ENCODE measurements at places on chromosomes 4 and X. TPM values are rescaled to one million over a fixed set of nuclear protein-coding genes. Genes with fewer than 3 reads are reported as not detected.

- DNase-seq, result no peak
Observed at GRCh38 chr4:10179957-10180602, 63.5 kb upstream of the WDR1 start.

Gene RASSF6
- 6.2 TPM for polyA plus RNA-seq

- no peak for DNase-seq
Observed at GRCh38 chr4:1043162-1043561, 31.7 kb downstream of the FGFRL1 start.

DNA sequence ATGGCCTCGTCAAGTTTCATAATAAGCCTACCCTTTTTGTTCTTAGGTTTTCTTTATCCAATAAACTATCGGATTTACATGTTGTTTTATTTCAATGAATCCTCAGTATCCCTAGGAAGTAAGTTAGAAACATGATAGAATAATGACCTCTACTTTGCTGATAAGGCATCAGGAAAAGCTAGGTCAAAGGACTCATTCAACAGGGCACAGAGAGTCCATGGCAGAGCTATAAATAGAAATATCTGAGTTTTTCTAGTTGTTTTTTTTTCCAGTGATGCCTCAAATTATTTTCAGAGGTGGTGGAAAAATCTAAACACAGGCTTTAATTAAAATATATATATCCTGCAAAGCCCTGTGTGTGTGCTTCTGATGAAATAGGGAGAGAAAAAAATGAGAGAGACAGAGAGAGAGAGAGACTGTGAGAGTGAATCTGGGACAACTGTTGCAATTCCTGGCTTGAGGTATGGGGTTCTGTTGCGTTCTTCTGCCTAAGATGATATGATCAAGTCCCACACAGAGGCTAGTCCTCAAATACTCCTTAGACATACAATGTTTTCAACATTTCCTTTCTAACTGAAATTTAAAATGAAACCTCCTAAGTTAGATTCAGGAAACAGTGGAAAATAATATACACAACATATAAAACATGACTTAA, 139.9 kb downstream of the HDX start:
- DNase-seq, result no peak

DNA sequence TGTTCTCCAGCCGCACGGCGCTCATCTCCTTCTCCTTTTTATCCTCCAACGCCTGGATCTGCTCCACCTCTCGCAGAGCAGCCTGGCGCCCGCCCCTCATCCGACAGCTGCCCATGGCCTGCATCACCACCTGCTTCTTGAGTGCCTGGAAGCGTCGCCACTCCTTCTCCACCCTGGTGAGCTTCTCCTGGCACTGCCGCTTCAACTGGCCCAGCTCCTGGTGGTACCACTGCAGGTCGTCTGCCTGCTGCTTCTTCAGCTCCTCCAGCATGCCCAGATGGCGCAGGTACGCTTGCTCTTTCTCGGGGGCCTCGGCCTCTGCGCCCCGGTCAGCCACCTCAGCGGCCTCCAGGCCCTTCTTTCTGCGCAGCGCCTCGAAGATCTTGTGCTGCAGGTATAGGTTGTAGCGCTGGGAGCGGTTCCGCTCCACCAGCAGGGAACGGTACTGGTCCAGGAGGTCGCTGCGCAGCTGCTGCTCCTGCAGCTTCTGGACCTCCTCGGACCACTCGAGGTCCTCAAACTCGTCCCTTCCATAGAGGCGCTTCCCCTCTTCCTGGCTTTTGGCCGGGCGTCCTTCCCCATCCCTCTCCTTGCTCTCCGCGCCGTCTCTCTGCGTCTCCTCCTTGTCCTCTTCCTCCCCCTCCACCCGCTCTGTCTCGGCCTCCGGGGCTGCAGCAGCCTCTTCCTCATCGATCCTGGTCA, 1.2 kb upstream of the TADA2B start:
- no peak for DNase-seq

DNA sequence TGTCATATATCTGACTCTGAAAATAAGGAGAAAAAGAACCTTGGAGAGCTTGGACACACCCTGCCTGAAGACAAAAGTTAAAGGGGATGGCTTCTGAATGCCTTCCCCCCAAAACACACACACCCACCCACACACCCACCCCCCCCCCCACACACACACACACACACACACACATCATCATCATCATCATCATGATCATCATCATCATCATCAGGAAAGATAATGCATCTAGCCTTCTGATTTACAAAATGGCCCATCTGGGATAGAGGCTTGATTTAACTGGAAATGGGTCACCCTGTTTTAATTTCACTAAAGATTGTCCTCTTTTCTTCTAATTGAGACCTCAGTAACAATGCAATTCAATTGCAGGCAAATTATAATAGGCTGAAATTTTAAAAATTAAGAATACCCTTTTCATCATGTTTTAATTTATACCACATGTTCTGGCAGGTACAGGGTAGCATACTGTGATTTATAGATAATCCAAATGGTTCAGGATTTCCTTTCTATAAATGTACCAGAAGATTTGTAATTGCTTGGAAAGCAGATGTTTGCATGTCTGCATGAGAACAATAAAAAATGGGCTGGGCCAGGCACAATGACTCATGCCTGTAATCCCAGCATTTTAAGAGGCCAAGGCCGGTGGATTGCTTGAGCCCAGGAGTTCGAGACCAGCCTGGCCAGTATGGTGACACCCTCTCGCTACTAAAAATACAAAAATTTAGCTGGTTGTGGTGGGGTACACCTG, 56.5 kb downstream of the TRIM2 start:
- DNase-seq, result no peak

Gene DCLK2
- 0.02 TPM for polyA plus RNA-seq

Gene FAM47A
- not detected for polyA plus RNA-seq

DNA sequence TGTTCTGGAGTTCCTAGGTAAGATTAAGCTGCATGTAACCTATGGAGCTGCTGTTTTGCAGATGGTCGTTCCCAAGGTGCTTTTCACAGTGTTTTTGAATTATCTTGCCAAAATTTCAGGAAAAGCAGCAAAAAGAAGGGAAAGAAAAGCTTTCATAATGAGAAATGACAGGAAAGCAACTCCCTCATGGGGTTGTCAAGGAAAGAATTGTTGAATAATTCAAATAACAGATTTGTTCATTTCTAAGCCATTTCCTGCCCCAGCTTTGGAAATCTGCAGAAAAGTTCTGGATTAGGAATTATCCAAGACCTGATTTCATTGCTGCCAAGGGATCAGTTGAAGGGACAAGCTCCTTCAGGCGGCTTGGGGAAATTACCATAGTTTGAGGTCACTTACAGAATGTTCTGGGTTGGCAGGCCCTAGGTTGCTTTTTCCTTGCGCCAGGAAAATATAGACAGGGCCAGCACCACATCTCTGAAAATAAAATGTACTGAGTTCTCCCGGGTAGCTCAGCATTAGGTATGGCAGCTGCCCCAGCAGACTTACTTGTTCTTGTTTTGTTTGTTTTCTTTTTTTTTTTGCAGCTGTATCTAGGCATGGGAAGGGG, 354.7 kb downstream of the STIM2 start:
- DNase-seq, result no peak

DNA sequence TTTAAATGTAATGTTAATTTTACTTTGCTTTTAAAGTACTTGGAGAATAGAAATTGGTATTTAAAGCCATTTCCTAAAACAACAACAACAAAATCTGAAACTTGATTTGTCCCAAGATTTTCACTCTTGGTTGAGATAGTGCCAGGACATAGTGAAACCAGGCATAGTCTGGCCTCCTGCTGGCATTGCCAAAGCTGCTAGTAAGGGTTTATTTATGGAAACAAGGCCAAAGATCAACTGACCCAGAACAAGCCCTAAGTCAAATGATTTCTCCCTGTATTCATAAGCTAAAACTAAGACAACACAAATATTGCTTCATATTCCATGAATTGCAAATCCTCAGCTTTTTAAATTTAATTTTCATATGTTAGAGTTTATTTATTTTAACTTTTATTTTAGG, 227.5 kb upstream of the FGF13 start:
- no peak for DNase-seq

- DNase-seq, result no peak
Observed at GRCh38 chr4:138200236-138200590, 41.9 kb downstream of the SLC7A11 start.

Gene USP51
- 0.28 TPM for polyA plus RNA-seq

Gene CCDC149
- polyA plus RNA-seq, result 2.2 TPM

- DNase-seq, result no peak
Observed at GRCh38 chrX:71222929-71223328, at the start of gene GJB1. Gene GJB1, plus strand, starts transcription at chrX:71223224. Its CDS starts 484 bp downstream, at chrX:71223708.

Gene FAM199X
- 6.0 TPM for polyA plus RNA-seq

GRCh38 chr4:6834867-6835266, 52.3 kb downstream of the KIAA0232 start:
- DNase-seq, result peak; percentile 64

Gene USP26
- not detected for polyA plus RNA-seq

Measured in mammary epithelial cell (primary cell).